GM18507 (cell line): ENCODE measurements at places on chromosomes 7 and 10.

DNA sequence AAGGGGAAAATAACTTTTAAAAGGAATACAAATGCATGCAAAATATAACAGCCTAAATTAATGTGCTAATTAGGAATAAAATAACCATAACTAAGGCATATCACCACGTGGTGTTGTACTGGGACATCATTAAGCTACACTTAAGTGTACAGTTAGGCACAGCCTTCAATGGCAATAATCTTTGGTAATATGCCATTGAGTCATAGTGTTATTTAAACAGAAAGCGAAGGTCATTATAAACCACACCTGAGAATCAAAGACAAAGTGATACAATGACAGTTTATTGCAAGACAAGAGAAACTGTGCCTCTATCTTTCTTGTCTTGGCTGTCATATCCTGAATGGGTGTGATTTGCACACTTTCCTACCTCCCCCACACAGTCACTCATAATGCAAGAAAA, 30.5 kb upstream of the AUTS2 start:
- no peak for DNase-seq

GRCh38 chr10:21304198-21304597, 221.3 kb downstream of the SKIDA1 start:
- no peak for DNase-seq

- DNase-seq, result no peak
These were observed 26.5 kb upstream of the AGBL3 start for GRCh38 chr7:134959810-134960209.

DNA sequence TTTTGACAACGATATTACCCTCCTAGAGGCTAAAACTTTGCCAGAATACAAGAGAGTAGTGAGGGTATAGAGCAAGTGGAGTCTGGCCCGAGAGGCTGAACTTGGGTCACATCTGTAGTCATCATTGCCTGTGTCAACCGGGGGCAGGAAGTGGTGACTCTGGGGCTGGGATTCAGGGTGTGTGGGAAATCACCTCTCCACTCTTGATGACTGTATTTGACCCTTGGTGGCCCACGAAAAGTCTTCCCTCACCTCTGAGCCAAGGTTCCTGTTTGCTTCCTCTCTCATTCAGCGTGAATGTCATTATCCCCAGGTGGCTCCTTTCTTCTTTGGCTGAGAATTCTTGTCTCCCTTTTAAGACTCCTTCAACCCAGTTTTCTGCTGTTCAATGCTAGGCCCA, 240.4 kb downstream of the ABCA13 start:
- DNase-seq, result no peak

- DNase-seq, result no peak
These were observed 295.4 kb upstream of the FZD1 start for GRCh38 chr7:90968871-90969270.

GRCh38 chr10:29530112-29530976, 104.4 kb downstream of the SVIL start:
- no peak for DNase-seq

DNA sequence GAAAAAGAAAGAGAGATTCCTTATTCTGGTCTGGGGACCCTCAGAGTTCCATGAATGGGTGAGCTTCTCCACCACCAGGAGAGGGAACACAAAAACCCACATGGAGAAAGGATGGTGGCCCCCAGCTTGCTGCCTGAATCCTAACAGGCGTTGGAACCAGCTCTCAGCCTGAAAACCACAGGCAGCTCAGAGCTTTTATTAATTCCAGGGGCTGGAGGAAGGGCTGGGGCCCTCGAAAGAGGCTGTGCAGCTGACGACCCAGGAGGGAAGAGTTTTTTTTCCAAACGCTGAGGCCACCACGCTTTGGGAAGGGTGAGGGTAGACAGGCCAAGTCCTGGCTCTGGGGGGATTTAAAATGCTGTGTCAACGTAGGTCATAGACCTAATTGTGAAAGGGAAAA, 10.8 kb upstream of the ELN start:
- DNase-seq, result no peak

DNA sequence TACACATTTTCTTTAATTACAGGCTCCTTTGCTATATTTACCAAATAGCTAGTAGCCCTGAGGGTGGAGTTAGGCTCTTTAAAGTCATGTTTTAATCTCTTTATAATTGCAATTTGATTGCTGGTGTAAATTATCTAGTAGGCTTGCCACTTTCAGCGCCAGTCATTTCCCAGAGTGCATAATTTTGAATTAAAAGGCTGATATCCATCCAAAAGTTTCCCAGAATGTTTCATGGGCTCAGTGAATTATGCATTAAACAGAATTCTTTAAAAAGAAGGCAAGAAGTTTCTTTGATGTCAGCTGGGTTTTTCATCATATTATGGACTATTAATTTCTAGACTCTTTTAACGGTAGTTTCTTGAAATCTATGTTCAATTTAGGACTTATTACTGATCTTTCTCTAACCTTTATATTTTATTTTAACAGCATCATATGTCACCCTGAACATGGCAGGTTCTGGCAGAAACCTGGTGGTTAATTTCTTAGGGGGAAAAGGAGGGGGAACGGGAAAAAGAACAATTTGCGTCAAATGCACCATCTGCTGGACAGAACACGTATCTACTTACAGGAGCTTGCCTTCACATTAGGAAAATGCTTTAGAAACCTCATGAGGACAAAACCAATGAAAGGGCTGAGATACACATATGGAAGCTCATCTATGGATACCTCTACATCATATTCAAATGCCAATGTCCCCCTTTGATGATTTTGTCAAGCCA, 171.1 kb downstream of the GRM3 start:
- no peak for DNase-seq

DNA sequence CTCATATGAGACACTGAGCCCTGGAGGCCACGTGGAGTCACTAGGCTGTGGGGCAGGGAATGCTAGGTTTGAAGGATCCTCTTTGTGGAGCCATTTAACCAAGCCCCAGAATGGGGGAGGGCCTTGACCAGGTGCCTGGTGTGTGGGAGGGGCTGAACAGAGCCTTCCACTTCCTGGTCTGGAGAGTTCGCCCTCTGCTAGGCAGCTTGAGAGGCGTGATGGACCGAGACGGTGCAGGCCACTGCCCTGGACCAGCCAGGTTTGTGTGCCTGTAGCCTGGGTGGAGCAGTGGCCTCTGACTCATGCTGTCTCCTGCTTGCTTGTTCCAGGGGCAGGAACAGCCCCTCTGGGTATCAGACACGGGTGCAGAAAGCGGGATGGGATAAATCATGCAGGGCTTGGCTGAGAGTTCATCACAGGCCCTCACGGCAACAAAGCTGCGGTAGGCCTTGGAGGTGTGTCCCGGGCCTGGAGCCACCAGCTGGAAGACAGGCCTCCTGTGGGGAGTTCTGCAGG, 27.4 kb downstream of the ADAMTS14 start:
- no peak for DNase-seq
